ENCODE measurements at places on chromosomes 7 and 10.

GRCh38 chr7:152142976-152143595 lies 117.6 kb downstream of the GALNT11 start:
- no peak for DNase-seq

- DNase-seq: no peak
Measured at GRCh38 chr7:117645481-117646165, 165.8 kb downstream of the CFTR start.

- peak; percentile 25 for DNase-seq
Measured at GRCh38 chr7:99123571-99124033, 20.3 kb downstream of the SMURF1 start.

GRCh38 chr10:86936661-86937501 lies 20.5 kb downstream of the MMRN2 start:
- no peak for DNase-seq

DNA sequence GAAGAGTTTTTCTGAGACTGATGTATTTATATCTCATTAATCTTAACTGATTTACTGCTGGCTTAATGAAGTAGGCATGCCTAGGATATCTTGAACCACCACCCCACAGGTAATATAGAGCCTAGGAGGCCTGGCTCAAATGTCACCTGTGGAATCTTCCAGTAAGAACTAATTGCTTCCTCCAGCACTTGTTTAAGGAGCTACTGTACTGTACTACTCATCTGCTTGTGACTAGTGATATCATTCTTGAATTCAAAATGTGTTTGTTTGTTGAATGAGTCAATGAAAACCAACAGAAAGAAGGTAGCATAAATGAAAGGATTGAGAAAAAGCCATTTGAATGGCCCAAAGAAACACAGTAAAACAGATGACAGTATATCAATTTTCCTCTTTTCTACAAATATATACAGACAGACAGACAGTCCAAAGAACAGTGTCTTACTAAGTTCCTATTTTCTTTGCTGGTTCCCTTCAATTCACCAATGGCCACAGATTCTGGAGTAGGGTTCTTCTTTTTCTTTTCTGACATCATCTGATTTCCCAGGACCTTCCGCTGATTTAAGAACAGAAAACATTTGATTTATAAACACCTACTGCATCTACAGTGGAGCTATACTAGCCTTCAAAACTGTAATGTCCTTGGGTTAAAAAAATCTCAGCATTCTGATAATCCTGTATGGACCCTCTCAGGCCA lies 43.7 kb upstream of the SLIT1 start:
- peak; percentile 51 for DNase-seq

- no peak for DNase-seq
Measured at GRCh38 chr10:4786043-4786839, 39.8 kb upstream of the AKR1E2 start.

GRCh38 chr7:43099750-43100149 lies 12.7 kb upstream of the HECW1 start:
- no peak for DNase-seq

- no peak for DNase-seq
Measured at GRCh38 chr7:43645699-43646226, 62.9 kb downstream of the STK17A start.

- DNase-seq: no peak
Measured at GRCh38 chr7:90968871-90969270, 295.4 kb upstream of the FZD1 start.

DNA sequence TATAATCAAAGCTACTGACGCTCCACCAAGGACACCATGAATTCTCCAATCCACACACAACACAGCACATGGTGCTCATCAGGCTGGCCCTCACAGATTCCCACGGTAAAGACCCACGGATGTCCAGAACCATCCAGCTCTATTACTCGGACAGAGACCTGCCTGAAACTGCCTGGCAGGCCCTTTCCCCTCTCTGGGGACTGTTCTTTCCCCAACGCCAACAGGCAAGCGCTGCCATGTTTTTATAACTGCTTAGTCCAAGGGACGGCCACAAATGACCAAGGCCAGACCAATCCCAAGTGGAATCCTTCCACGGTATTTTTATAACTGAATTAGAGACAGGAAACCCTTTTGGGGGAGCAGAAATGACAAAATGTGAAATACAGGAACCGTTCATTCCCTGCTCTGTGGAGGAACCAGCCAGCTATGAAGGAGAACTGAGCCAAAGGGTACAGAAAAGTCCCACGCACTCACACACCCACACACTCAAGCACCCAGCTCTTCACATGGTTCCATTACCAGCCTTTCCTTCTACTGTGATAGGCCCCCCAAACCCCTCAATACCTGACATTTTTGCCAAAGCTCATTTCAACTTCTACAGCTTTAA lies 4.1 kb downstream of the PIP4K2A start:
- DNase-seq: peak; percentile 73

- DNase-seq: no peak
Measured at GRCh38 chr10:60377955-60378354, 11.7 kb downstream of the ANK3 start.

DNA sequence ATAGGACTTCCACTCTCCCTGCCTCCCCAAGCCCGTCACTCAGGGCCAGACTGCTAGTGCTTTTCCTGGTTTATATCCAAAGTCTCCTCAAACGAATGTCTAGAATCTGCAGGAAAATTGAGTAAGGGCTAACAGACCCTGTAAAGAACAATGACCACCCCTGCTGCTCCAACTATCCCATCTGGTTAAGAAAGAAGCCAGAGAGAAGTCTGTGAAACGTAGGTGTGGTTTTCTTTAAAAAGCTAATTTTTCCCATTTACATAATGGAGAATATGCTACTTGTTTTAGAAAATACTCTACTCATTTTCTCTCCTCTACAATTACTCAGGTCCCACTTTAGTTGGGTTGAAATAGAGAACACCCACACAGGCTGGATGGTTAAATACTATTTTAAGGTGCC lies 72.5 kb downstream of the FAM13C start:
- DNase-seq: no peak

GRCh38 chr10:93573051-93573909 lies 6.8 kb downstream of the FFAR4 start:
- DNase-seq: peak; percentile 66

- no peak for DNase-seq
Measured at GRCh38 chr10:51427758-51428157, 271.6 kb downstream of the CSTF2T start.

DNA sequence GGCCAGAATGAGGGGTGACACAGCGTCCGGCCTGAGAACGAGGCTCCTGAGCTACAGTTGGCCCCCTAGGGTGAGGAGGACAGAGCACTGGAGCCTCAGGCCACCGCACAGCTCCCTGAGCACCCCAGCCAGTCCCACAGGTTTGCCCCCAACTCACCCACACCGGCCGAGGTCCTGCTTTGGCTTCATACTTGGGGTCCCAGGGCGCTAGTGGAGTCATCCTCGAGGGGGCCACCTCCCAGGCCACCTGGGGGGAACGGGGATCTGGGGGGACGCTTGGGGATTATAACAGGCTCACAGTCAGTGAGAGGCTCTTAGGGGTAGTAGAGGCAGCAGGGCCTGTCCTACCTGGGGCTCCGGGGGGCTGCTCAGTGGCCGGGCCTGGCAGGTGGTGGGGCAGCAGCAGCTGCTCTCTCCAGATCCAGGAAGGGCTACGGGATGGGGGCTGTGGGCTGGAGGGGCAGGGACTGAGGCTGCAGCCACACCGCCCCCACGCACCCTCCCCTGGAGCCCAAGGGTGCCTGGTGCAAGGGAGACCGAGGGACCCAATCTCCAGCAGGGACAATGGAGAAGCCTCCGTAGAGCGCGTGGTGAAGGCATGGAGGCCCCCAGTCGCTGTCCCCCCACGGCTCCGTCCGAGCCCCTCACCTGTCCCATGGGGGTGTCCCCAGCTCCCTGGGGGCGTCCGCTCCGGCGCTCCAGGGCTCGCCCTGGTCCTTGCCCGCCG lies 588 bp downstream of the SAP25 start:
- no peak for DNase-seq

- peak; percentile 63 for DNase-seq
Measured at GRCh38 chr10:133307776-133308420, 774 bp downstream of the TUBGCP2 start.

DNA sequence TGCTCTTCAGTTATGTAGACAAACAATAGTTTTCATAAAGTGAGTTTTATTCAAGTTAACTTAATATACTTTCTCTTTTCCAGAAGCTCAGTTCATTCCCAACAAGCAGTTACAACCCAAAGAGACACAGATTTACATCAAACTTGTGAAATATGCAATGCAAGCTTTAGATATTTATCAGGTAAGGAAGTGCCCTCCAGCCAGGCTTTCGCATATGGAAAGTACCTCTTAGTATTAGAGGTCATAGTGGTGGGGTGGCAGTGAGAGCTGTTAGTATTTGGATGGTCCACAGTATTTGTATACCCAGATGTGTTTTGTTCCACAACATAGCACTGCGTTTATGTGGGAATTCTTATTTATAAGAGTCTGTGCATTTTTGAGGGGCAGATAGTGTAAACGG lies 32.1 kb downstream of the TRRAP start:
- DNase-seq: no peak

DNA sequence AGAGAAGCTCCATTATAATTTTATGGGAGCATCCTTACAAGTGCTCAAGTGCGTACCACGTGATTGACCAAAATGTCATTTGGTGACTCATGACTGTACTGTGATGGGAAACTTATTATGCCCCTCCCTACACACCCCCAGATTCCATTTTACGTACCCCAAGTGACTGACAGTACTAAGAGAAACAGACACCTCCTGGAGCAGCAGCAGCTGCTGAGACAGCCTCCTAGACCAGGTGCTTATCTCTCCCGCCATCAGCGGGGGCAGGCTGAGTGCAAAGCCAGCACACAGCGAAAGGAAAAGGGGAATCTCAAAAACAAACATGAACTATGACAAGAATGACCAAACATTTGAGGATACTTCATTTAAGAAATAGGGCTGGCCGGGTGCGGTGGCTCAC lies 4.2 kb upstream of the ADAM12 start:
- DNase-seq: no peak

DNA sequence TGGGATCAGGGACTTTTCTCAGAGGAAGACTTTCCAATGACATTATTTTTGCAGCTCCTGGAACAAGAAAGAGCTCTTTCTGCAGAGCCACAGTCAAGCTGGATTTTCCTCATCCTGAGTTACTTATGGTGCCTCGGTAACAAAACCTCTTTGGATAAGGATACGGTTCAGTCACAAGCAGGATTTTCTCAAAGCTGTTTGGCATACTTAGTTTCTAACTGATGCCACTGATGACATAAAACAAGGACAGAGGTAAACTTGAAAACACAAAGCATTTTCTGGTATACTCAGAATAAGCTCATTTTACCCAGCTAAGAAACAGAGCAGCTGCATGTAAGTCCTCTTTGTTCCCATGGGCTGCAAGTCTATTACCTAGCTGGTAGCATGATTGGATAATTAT lies 340.9 kb upstream of the MEOX2 start:
- DNase-seq: no peak

DNA sequence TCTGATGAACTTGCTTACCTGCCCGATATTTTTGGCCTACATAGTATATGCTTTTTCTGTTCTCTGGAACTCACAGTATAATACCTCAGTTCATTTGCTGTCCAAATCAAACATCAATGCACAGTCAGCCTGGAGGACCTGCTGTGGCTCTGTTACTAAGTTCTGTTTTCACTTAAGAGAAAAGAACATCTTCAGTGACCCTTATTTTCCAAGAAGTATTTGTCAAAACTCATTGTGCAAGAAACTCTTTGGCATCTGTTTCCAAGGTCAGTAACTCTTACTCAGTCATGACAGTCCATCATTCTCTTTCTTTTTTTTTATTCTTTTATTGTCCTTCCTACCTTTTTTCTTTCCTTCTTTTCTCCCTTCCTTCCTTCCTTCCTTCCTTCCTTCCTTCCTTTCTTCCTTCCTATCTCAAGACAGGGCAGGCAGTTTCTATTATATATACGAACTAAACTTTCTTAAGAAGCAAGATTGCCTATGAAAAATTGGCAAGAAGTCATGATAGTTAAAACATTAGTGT lies 37.8 kb upstream of the SEM1 start:
- DNase-seq: no peak

- no peak for DNase-seq
Measured at GRCh38 chr10:5941579-5941978, 35.8 kb downstream of the IL15RA start.
